ENCODE measurements at places on chromosomes 3 and 15.

GRCh38 chr3:184986366-184986889 is 166.4 kb downstream of the C3orf70 start:
- DNase-seq = no peak
- no peak overlapping the region for H3K4me3 ChIP-seq
- H3K27ac ChIP-seq = no peak overlapping the region
- H3K4me1 ChIP-seq = peaks cover 7% of the 10 kb centered on the region
- no peaks in the 10 kb centered on the region for H3K27me3 ChIP-seq
- no peaks in the 10 kb centered on the region for H3K36me3 ChIP-seq

GRCh38 chr3:124584245-124584551 is 146.1 kb upstream of the UMPS start:
- no peak for DNase-seq
- H3K4me1 ChIP-seq = peaks cover 45% of the 10 kb centered on the region
- H3K27me3 ChIP-seq = no peaks in the 10 kb centered on the region

DNA sequence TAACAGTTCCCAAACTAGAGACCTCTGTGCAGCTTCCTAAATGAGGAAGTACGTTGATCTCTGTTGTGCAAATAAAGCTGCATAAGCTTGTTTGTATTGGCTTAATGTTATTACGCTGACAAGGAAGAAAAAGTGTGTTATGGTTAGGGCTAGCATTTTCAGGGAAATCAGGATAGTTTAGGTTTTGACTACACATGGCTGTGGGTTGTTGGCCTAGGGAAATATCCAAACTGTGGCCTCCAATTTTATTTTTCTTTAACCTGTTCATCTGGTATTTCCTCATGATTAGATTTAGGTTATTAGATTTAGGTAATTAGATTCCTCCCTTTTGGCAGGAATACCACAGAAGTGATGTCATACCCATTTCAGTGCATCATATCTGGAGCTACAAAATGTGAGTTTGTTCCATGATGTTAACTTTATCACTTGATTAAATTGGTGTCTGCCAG is 8.7 kb upstream of the MCCC1 start:
- H3K36me3 ChIP-seq = no peaks in the 10 kb centered on the region
- H3K27ac ChIP-seq = no peak overlapping the region
- no peaks in the 10 kb centered on the region for H3K4me1 ChIP-seq

- no peaks in the 10 kb centered on the region for H3K36me3 ChIP-seq
- H3K4me1 ChIP-seq = no peaks in the 10 kb centered on the region
- no peak for DNase-seq
- H3K4me3 ChIP-seq = no peak overlapping the region
- no peaks in the 10 kb centered on the region for H3K27me3 ChIP-seq
- H3K27ac ChIP-seq = no peak overlapping the region
These were observed 79.3 kb upstream of the CBLB start for GRCh38 chr3:105948101-105948500.

DNA sequence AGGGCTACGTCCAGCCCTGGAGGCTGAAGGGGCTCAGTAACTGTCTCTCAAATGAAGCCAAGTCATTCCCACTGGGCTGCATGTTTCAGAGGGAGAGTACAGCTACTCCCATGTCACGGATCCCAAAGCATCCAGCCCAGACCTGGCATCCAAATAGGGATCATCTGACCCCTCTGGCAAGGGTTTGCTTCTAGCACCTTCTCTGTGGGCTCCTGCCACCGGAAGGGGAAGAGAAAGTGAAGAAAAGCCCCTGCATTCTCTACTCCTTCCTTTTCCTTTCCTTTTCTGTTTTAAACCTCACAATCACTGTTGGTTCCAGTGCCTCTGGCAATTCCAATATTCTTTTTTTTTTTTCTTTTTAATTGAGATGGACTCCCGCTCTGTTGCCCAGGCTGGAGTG is 64.5 kb upstream of the CTSH start:
- no peak for DNase-seq
- no peaks in the 10 kb centered on the region for H3K27me3 ChIP-seq
- peaks cover 15% of the 10 kb centered on the region for H3K4me1 ChIP-seq
- H3K36me3 ChIP-seq = no peaks in the 10 kb centered on the region
- no peak overlapping the region for H3K4me3 ChIP-seq

DNA sequence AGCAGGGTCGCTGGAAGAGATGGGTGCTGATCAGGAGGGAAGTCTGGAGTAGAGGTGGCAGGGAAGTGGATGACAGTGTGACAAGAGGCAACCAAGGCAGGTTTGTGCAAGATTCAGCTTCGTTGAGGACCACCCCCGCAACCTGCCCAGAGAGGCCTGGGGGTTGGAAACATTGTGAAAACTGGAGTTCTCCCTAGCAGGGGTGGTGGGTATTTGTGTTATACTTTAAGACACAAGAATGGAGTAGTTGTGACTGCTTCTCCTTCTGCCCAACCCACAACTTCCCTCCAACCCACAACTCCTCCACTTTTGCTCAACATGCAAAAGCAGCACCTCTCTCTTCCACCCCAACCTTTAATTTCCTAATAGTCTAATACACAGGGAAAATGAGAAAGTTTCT is 8.6 kb upstream of the ARNT2 start:
- no peak overlapping the region for H3K27ac ChIP-seq
- no peaks in the 10 kb centered on the region for H3K36me3 ChIP-seq
- DNase-seq = no peak

DNA sequence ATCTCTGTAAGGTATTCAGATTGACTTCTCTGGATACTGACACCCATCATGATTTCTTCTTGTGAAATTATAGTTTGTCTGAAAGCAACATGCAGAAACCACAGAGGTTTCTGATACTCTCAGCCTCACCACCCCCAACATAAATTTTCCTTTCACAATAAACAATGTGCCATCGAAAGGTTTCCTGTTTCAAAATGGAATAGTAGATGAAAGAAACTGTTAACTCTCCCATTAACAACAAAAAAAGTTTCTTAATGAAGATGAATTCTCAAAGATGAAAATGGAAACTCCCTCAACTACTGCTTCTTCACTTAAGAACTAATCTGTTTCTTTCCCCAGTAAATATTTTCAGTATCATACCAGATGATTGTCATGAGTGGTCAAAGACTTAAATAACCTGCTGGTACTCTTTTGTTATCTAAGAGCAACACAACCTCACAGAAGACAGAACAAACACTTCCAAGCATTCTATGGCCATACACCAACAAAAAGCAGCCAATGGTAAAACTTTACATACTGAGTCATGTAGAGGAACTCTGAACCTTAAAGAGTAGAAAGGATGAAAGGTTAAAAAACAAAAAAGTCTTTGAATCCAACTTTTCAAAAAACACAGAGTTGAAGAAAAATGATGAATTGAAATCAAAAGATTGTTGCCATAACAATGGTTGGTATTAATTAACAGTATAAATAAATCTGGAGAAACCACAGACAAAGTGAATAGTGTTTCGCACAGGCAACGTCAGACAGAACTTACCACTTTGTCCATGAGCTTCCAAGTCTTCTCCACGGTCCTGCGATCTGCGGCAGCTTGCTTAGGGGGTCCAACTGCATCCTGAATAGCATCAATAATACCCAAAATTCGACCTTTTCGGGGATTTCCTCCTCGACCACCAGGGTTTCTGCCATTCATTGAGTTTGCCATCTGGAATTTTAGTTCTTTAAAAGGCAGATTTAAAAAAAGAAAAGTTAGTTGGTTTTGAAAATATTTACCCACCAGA is 1.9 kb downstream of the CBLB start:
- H3K4me1 ChIP-seq = peaks cover 60% of the 10 kb centered on the region
- H3K27ac ChIP-seq = peak overlapping the region; percentile 97
- peak overlapping the region; percentile 67 for H3K4me3 ChIP-seq
- no peaks in the 10 kb centered on the region for H3K36me3 ChIP-seq

GRCh38 chr15:22856659-22857058 is 18.2 kb downstream of the NIPA2 start:
- no peak overlapping the region for H3K4me3 ChIP-seq
- H3K27ac ChIP-seq = no peak overlapping the region

GRCh38 chr3:159513867-159514380 is 474.7 kb upstream of the IL12A start:
- H3K27me3 ChIP-seq = no peaks in the 10 kb centered on the region
- H3K4me3 ChIP-seq = no peak overlapping the region
- no peak for DNase-seq
- no peaks in the 10 kb centered on the region for H3K4me1 ChIP-seq

GRCh38 chr15:83970295-83970890 is 265.2 kb upstream of the GOLGA6L4 start:
- H3K4me1 ChIP-seq = no peaks in the 10 kb centered on the region
- peak; percentile 27 for DNase-seq
- no peaks in the 10 kb centered on the region for H3K27me3 ChIP-seq
- H3K27ac ChIP-seq = no peak overlapping the region

DNA sequence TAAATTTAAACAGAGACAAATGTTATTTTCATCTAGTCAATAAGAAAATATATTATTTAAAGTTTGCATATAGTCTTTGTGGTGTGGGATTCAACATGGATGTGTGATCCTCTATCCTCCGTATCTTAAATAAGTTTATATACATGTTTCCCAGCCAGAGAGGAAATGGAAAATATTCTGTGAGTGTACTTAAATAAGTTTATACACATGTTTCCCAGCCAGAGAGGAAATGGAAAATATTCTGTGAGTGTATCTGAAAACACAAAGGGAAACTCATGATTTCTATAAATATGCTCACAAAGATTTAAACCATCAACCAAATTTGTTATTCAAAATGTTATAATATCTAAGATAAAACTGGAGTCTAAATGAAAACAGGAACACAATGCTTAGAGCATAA is 110.0 kb upstream of the MELTF start:
- H3K36me3 ChIP-seq = no peaks in the 10 kb centered on the region
- no peaks in the 10 kb centered on the region for H3K4me1 ChIP-seq
- no peak overlapping the region for H3K4me3 ChIP-seq
- H3K27ac ChIP-seq = no peak overlapping the region
- DNase-seq = no peak

GRCh38 chr15:26624128-26624527 is 148.7 kb downstream of the GABRB3 start:
- no peaks in the 10 kb centered on the region for H3K36me3 ChIP-seq
- no peak for DNase-seq
- H3K4me3 ChIP-seq = no peak overlapping the region
- no peaks in the 10 kb centered on the region for H3K4me1 ChIP-seq
- H3K27ac ChIP-seq = no peak overlapping the region

DNA sequence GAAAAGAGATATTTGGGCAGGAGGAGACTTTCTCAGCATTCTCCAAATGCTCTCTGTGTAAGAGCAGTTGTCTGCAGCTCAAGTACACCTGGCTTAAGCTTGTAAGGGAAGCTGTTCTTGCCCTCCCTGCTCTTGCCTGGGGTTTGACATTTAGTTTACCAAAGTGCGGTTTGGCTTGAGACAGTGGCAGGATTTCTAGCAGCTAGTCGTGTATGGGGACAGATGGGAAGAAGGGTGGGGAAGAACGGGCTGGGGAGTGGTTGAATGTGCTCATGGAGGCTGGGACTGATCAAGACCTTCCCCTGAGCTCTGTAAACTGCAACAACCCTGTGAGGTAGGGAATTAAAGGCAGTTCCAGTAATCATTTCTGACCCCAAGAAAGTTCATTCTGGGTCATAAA is 39.8 kb downstream of the SQOR start:
- no peaks in the 10 kb centered on the region for H3K4me1 ChIP-seq
- H3K4me3 ChIP-seq = no peak overlapping the region
- no peaks in the 10 kb centered on the region for H3K27me3 ChIP-seq
- DNase-seq = no peak
- no peak overlapping the region for H3K27ac ChIP-seq

DNA sequence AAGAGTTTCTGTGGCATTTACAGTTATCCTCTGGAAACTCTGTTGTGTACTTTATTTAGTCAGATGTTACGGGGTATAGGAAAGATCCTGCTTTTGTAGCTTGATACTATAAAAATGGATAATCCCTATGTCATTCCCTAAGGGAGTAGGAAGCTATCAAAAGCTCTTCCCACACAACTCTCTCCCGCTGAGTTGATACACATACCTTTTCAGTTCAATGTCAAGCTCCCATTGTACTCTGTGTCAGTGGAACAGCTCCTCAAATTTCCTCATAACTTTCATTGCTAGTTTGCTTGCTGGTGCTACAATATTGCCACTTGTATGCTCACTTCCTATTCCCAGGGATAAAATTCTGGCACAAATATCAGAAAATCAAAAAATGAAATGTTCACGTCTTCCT is 893.3 kb upstream of the GBE1 start:
- no peaks in the 10 kb centered on the region for H3K4me1 ChIP-seq
- DNase-seq = no peak
- no peak overlapping the region for H3K4me3 ChIP-seq
- no peaks in the 10 kb centered on the region for H3K27me3 ChIP-seq
- no peak overlapping the region for H3K27ac ChIP-seq

DNA sequence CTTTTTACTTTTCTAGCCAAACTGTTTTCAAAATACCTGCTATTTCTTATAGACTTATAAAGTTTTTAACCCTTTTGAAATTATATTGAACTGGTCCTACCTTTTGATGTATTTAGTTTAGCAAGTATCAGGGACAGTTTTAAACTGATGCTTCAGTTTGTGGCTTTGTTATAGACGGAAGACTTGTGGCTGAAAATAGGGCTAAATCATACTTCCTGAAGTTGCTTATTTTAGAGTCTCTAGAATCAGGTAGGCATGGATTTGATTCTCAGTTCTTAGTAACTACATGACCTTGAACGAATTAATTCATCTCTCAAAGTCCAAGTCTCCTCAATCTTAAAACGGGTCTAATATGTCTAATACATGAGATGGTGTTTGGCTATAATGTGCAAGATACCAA is 322.8 kb downstream of the RAP2B start:
- H3K27me3 ChIP-seq = no peaks in the 10 kb centered on the region
- H3K27ac ChIP-seq = no peak overlapping the region
- no peak overlapping the region for H3K4me3 ChIP-seq
- no peak for DNase-seq
- no peaks in the 10 kb centered on the region for H3K4me1 ChIP-seq

DNA sequence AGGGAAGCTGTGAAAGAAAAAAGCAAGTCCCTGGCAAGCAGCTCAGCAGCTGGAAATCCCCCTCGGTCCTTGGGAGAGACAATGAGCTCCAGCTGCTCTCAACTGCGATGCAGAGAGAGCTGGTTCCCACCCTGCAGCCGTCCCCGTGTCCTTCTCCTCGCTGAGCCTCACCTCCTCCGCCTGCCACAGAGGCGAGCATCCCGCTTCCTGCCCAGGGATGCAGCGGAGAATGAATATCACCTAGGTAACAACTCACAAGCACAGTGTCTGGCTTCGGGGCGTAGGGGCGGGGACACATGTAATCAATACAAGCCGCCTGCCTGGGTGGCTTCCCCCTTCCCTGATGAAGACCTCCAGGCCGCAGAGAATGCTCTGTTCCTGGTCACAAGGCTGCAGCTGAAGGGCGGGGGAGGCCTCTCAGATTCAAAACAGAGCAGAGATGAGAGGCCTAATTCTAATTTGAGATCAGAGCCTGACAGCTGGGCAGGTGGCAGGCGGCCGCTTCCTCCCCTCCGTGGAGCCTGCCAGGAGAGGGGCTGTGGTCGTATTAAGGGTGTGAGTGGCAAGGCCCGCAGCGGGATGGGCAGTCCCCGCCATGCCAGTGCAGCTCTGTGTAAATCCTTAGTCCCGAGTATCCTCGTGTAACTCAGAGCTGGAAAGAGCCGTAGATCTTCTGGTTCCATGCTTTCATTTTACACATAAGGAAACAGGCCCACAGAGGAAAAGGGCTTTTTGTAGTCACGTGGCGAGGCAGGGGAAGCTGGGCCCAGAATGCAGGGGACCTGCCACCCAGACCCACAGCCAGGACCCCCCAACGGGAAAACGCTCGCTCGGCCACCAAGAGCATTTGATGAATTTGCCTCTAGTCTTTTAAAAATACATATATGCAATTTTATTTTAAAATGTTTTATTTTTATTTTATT is 24.3 kb downstream of the ZDHHC19 start:
- peak overlapping the region; percentile 69 for H3K27ac ChIP-seq
- H3K27me3 ChIP-seq = no peaks in the 10 kb centered on the region
- H3K4me1 ChIP-seq = peaks cover 7% of the 10 kb centered on the region
- H3K36me3 ChIP-seq = no peaks in the 10 kb centered on the region

- H3K27me3 ChIP-seq = no peaks in the 10 kb centered on the region
- no peaks in the 10 kb centered on the region for H3K4me1 ChIP-seq
These were observed 352.0 kb downstream of the SOX2 start for GRCh38 chr3:182063742-182064141.

Measured in heart right ventricle (tissue), 16 donors.